Muscle of leg (tissue), 16 donors: ENCODE measurements at places on chromosomes 6 and 20.
A peak's percentile ranks its signal among the peaks of the same experiment; 100 is the strongest.

GRCh38 chr6:52392944-52393343, 27.2 kb upstream of the EFHC1 start:
- no peaks in the 10 kb centered on the region for H3K4me1 ChIP-seq
- no peaks in the 10 kb centered on the region for H3K36me3 ChIP-seq
- DNase-seq = no peak
- H3K27me3 ChIP-seq = no peaks in the 10 kb centered on the region

DNA sequence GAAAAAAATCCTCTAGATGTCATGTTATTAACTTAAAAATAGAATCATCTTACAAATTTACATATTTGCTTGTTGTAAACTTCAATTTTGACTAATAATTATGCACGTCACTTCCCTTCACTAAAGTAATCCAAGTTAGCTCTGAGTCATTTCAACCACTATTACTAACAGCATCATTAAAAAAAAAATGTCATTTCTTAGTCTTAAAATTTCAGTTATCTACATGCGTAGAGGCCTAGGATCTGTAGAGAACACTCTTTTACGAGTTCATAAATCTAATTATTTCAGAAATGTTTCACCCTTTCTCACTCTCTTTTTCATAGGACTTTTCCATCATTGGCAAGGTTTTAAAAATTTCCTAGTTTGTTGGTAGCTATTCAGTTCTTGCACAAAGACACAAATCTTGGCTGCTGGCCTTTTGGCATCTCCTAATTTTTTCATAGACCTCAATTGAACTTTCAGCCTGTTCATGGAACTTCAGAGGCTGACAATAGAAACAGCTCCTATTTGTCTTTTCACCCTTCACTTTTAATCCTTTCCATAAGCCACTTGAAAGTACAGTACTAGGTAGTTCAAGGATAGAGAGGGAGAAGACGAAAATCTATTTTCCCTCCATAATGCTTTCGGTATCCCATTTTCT, 61.5 kb downstream of the OGFRL1 start:
- no peak overlapping the region for H3K27ac ChIP-seq
- peak; percentile 70 for DNase-seq
- no peak overlapping the region for H3K4me3 ChIP-seq
- no peaks in the 10 kb centered on the region for H3K4me1 ChIP-seq
- no peaks in the 10 kb centered on the region for H3K36me3 ChIP-seq

- H3K4me3 ChIP-seq = no peak overlapping the region
- no peak for DNase-seq
- H3K27me3 ChIP-seq = no peaks in the 10 kb centered on the region
- no peak overlapping the region for H3K27ac ChIP-seq
Observed at GRCh38 chr6:79608334-79609224, 22.6 kb upstream of the SH3BGRL2 start.

DNA sequence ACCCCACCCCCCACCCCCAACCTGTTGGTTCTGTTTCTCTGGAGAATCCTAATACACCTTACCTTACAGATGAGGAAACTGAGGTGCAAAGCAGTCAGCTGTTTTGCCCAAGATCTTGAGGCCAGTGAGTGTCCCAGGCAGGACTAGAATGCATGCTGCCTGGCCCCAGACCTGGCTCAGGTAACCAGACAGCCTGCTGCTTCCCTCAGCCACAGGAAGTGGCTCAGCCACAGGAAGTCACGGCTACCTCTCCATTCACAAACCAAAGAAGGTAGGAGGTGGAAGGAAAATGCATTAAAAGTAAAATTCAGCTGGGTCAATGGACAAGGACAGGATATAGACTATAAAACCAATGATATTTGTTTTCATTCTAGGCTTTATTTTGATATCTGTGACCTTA, 517.6 kb downstream of the CD83 start:
- H3K27ac ChIP-seq = no peak overlapping the region
- H3K27me3 ChIP-seq = peaks cover 15% of the 10 kb centered on the region
- H3K36me3 ChIP-seq = no peaks in the 10 kb centered on the region
- no peak overlapping the region for H3K4me3 ChIP-seq

- no peaks in the 10 kb centered on the region for H3K36me3 ChIP-seq
- H3K27ac ChIP-seq = no peak overlapping the region
- H3K4me3 ChIP-seq = no peak overlapping the region
- DNase-seq = no peak
- H3K4me1 ChIP-seq = peaks cover 2% of the 10 kb centered on the region
Observed at GRCh38 chr6:42419490-42420280, 32.0 kb downstream of the TRERF1 start.

GRCh38 chr20:35956616-35957015, 2.3 kb upstream of the SCAND1 start:
- no peak overlapping the region for H3K4me3 ChIP-seq
- H3K27me3 ChIP-seq = no peaks in the 10 kb centered on the region
- peaks cover 12% of the 10 kb centered on the region for H3K4me1 ChIP-seq
- no peaks in the 10 kb centered on the region for H3K36me3 ChIP-seq

- peaks cover 14% of the 10 kb centered on the region for H3K27me3 ChIP-seq
- no peak overlapping the region for H3K4me3 ChIP-seq
- H3K27ac ChIP-seq = no peak overlapping the region
- no peaks in the 10 kb centered on the region for H3K4me1 ChIP-seq
Observed at GRCh38 chr6:429515-430121, 38.1 kb downstream of the IRF4 start.

- H3K27me3 ChIP-seq = no peaks in the 10 kb centered on the region
- H3K4me3 ChIP-seq = no peak overlapping the region
- no peaks in the 10 kb centered on the region for H3K36me3 ChIP-seq
- peaks cover 29% of the 10 kb centered on the region for H3K4me1 ChIP-seq
- H3K27ac ChIP-seq = peak overlapping the region; percentile 66
- no peak for DNase-seq
Observed at GRCh38 chr20:53897884-53898555, 172.4 kb downstream of the BCAS1 start.

DNA sequence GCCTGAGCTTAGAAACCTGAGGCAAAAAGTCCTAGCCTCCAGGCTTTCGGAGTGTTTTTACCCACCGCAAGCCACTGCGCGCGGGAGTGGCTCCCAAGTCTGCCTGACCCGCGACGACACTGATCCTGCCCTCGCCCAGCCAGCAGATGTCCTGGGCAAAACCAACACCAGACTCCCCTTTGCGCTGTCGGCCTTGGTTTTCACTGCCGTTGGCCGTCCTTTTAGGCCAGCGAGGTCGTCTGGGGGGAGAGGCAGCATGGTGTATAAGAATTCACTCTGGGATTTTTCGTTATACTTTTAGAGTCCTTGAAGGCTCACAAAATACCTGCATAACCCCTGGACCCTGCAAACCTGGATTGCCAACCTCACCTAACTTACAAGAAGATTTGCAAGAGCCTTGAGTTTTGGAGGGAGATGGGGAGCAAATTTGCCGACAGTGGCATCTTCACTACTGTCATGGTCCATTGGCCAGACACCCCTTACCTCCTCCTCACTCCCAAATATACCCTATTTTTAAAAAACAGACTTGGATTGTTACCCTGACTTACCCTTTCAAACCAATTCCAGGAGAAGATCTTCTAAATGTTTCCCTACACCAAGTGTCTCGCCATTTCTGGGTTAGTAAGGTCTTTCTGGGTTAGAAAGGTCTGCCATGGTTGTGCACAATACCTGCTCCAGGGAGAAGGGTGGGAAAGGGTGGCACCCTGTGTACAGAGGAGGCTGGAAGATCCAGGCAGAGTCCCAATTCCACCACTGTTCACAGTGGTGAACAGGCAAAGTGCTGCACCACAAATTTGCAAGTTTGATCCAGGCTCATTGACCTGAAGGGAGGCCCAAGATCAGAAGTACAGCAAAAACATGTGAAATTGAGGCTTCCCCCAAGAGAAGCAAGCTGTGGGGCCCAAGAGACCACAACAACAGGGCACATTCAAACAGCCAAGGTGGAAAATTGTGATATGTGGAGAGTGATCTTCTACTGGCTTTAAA, 4.4 kb downstream of the FOXA2 start:
- H3K36me3 ChIP-seq = no peaks in the 10 kb centered on the region
- peaks cover 12% of the 10 kb centered on the region for H3K4me1 ChIP-seq
- H3K4me3 ChIP-seq = no peak overlapping the region
- no peak overlapping the region for H3K27ac ChIP-seq
- no peak for DNase-seq
- H3K27me3 ChIP-seq = peaks cover 96% of the 10 kb centered on the region

DNA sequence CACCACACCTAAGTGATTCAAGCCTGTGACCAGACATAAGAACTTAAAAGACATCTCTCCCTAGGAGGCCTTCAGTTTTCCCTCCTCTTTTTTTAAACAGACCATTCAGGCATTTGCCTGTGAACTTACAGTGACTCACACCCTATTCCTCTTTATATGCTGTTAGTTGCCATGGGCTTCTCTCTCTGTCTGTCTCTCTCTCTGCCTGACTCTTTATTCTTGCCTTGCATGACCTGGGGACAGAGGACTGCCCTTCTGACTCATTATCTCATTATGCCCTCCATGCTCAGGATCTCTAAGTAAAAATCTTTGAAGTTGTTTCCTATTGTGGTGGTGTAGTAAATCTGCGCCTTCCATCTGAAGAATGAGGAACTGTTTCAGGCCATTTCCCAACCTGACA, 442.2 kb upstream of the MAN1A1 start:
- no peak overlapping the region for H3K27ac ChIP-seq
- DNase-seq = no peak
- H3K27me3 ChIP-seq = no peaks in the 10 kb centered on the region
- H3K4me1 ChIP-seq = no peaks in the 10 kb centered on the region
- no peaks in the 10 kb centered on the region for H3K36me3 ChIP-seq

DNA sequence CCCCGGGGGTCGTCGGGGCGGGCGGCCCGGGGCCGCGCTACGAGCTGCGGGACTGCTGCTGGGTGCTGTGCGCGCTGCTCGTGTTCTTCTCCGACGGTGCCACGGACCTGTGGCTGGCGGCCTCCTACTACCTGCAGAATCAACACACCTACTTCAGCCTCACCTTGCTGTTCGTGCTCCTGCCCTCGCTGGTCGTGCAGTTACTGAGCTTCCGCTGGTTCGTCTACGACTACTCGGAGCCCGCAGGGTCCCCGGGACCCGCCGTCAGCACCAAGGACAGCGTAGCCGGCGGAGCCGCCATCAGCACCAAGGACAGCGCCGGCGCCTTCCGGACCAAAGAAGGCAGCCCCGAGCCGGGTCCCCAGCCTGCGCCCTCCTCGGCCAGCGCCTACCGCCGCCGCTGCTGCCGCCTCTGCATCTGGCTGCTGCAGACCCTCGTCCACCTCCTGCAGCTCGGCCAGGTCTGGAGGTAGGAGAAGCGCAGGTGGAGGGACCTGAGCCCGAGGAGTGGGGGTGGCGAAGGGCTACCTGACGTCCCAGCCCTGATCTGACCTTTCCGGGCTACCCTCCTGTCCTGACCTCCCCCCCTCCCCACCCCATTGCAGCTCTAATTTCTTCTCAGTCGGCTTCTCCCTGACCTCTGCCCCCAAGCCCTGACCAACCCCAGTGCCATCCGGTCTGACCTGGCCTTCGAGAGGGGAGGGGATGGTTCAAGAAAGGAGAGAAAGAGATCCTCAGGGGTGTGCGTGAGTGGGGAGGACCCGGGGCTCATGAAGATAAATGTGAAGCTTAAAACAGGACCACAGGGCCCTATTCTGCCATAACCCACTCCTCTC, 558 bp downstream of the XKR7 start:
- peaks cover 27% of the 10 kb centered on the region for H3K27me3 ChIP-seq
- no peak overlapping the region for H3K27ac ChIP-seq
- no peak overlapping the region for H3K4me3 ChIP-seq
- peaks cover 2% of the 10 kb centered on the region for H3K4me1 ChIP-seq
- peak; percentile 83 for DNase-seq

DNA sequence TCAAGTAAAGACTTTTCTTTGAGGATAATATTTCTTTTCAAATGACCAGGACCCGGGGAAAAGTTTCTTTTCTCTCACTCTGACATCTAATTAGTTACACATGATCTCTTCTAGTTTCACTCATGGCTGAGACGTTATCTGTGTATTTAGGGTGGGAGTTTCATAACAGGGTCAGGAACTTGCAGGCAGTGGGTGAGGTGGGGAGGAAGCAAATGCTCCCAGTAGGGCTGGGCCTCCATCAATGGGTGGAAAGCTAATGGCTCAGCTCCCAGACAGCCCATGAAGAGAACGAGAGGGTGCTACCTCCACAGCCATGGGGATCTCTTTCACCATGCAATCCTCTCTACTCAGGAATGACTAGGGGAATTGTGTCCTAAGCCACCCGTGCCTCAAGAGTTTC, 119.3 kb downstream of the F13A1 start:
- H3K27me3 ChIP-seq = peaks cover 2% of the 10 kb centered on the region
- no peaks in the 10 kb centered on the region for H3K36me3 ChIP-seq
- no peak overlapping the region for H3K27ac ChIP-seq
- H3K4me3 ChIP-seq = no peak overlapping the region
- peaks cover 3% of the 10 kb centered on the region for H3K4me1 ChIP-seq

DNA sequence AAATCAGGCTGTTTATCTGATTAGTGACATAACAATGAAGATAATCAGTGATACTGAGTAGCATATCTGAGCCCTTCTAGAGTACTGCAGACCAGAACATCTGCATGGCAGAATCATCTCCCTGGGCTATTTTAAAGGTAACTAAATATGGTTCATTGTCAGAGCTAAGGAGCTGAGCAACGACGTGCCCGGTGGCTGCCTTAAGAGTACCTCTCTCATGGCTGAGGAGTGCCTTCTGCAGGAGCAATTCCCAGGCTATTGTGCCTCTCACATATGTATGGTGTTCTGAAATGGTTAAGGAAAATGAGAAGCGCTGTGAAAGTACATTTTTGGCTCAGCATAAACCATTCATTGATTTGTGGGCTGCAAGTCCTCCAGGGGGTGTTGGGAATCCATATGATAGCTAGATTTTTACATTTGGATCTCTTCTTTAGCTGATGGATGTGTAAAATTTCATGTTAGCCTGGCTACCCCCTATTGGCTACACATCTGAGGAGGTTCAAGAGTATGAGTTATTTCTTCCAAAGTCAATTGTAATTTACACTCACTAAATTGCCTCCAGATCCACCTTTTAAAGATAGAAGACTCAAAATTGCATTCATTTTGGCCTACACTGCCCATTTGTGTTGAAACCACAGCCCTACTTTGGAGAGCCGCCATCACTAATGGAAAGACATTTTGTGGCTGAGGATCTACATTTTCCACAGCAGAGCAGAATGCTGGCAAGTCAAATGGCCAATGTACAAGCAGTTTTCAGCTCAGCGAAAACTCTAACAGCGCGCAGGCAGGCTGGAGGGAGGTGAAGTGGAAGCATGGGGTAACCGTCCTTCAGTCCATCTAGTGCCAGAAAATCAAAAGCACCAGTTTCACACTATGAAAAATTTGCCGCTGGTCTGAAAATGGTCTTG, 198.0 kb downstream of the SIM1 start:
- DNase-seq = peak; percentile 56
- no peaks in the 10 kb centered on the region for H3K27me3 ChIP-seq
- no peaks in the 10 kb centered on the region for H3K4me1 ChIP-seq
- H3K36me3 ChIP-seq = no peaks in the 10 kb centered on the region
- H3K27ac ChIP-seq = no peak overlapping the region

- no peaks in the 10 kb centered on the region for H3K36me3 ChIP-seq
- no peaks in the 10 kb centered on the region for H3K4me1 ChIP-seq
- no peak for DNase-seq
- H3K4me3 ChIP-seq = no peak overlapping the region
- H3K27ac ChIP-seq = no peak overlapping the region
- H3K27me3 ChIP-seq = no peaks in the 10 kb centered on the region
Observed at GRCh38 chr6:79671600-79672266, 40.6 kb downstream of the SH3BGRL2 start.
